Foreskin keratinocyte (primary cell): ENCODE measurements at places on chromosomes 12 and 14. TPM values are rescaled to one million over a fixed set of nuclear protein-coding genes. Genes with fewer than 3 reads are reported as not detected.

SERPINA3 gene
- polyA plus RNA-seq, result 0.04 TPM in 1 of 2 replicates, not detected in the other

TMEM132C gene
- polyA plus RNA-seq, result not detected in 2 replicates

TMBIM4 gene
- 76.3 and 94.6 TPM in 2 replicates for polyA plus RNA-seq

ZDHHC22 gene
- not detected in 2 replicates for polyA plus RNA-seq

OR4K13 gene
- not detected in 2 replicates for polyA plus RNA-seq

CELA1 gene
- polyA plus RNA-seq, result not detected in 2 replicates

GALNT6 gene
- polyA plus RNA-seq, result 25.2 and 26.0 TPM in 2 replicates

TAS2R9 gene
- polyA plus RNA-seq, result not detected in 2 replicates

KIF26A gene
- 0.42 and 0.53 TPM in 2 replicates for polyA plus RNA-seq

TARBP2 gene
- 46.7 and 49.6 TPM in 2 replicates for polyA plus RNA-seq

CCDC38 gene
- polyA plus RNA-seq, result not detected in 2 replicates

HOXC13 gene
- 5.7 and 7.1 TPM in 2 replicates for polyA plus RNA-seq

SOAT2 gene
- not detected in 2 replicates for polyA plus RNA-seq

GDF3 gene
- polyA plus RNA-seq, result not detected in 2 replicates

RIN3 gene
- polyA plus RNA-seq, result 8.4 and 11.9 TPM in 2 replicates

SLC6A13 gene
- not detected in 2 replicates for polyA plus RNA-seq

GSG1 gene
- 0.06 TPM in 1 of 2 replicates, not detected in the other for polyA plus RNA-seq

SBNO1 gene
- 3.1 and 3.9 TPM in 2 replicates for polyA plus RNA-seq

MGAT4C gene
- not detected in 2 replicates for polyA plus RNA-seq

IAPP gene
- polyA plus RNA-seq, result not detected in 2 replicates

IQSEC3 gene
- 0.01 TPM in 1 of 2 replicates, not detected in the other for polyA plus RNA-seq

VTI1B gene
- 91.3 and 98.4 TPM in 2 replicates for polyA plus RNA-seq

LALBA gene
- not detected in 2 replicates for polyA plus RNA-seq

ACVRL1 gene
- polyA plus RNA-seq, result 0.03 and 0.04 TPM in 2 replicates

HSPB8 gene
- polyA plus RNA-seq, result 0.27 and 0.40 TPM in 2 replicates

C14orf39 gene
- polyA plus RNA-seq, result not detected in 2 replicates

CCDC88C gene
- polyA plus RNA-seq, result 2.4 and 3.7 TPM in 2 replicates

IGF1 gene
- polyA plus RNA-seq, result not detected in 2 replicates

ARHGDIB gene
- 96.0 and 169 TPM in 2 replicates for polyA plus RNA-seq

LRP1-AS gene
- polyA plus RNA-seq, result not detected in 2 replicates

ACOT4 gene
- polyA plus RNA-seq, result 1.00 and 1.2 TPM in 2 replicates

CACNA2D4 gene
- polyA plus RNA-seq, result 0.11 and 0.14 TPM in 2 replicates

HECTD4 gene
- polyA plus RNA-seq, result 6.4 and 6.7 TPM in 2 replicates

ELK3 gene
- 32.8 and 37.3 TPM in 2 replicates for polyA plus RNA-seq

EIF2S3B gene
- polyA plus RNA-seq, result 0.08 and 1.1 TPM in 2 replicates

JDP2 gene
- polyA plus RNA-seq, result 32.3 and 34.0 TPM in 2 replicates

P2RX7 gene
- 0.04 TPM in 2 replicates for polyA plus RNA-seq

POTEG gene
- not detected in 2 replicates for polyA plus RNA-seq

NEUROD4 gene
- polyA plus RNA-seq, result not detected in 2 replicates

RNASE9 gene
- polyA plus RNA-seq, result not detected in 2 replicates

TMEM253 gene
- 1.2 and 1.4 TPM in 2 replicates for polyA plus RNA-seq

CAPZA3 gene
- not detected in 2 replicates for polyA plus RNA-seq
